ENCODE measurements at places on chromosomes 3 and 15.
A peak's percentile ranks its signal among the peaks of the same experiment; 100 is the strongest.

GRCh38 chr15:61994216-61994615 is 66.0 kb downstream of the VPS13C start:
- DNase-seq: no peak

GRCh38 chr3:115576325-115576875 is 46.9 kb upstream of the GAP43 start:
- no peak for DNase-seq

GRCh38 chr3:14508505-14508819 is 31.7 kb downstream of the GRIP2 start:
- no peak for DNase-seq

DNA sequence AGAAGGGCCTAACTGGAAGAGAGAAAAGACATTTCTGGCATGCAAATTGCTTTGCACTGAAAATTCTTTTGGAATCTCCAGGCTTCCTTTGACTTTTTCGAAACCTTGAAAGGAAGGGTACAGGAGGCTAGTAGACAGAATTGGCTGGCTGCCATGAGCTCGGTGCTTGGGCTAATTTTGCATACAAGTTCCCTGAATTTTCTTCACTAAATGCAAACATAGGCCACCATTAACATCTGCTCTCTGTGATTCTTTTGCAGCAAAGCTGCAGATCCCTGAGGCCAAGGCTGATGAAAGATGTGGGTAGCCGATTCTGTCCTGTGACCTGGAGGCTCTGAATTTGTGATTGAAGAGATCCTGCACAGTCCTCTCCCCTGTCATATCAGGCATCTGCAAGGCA is 247.8 kb upstream of the MCTP2 start:
- no peak for DNase-seq

GRCh38 chr3:24348348-24348747 is 146.3 kb downstream of the THRB start:
- no peak for DNase-seq

DNA sequence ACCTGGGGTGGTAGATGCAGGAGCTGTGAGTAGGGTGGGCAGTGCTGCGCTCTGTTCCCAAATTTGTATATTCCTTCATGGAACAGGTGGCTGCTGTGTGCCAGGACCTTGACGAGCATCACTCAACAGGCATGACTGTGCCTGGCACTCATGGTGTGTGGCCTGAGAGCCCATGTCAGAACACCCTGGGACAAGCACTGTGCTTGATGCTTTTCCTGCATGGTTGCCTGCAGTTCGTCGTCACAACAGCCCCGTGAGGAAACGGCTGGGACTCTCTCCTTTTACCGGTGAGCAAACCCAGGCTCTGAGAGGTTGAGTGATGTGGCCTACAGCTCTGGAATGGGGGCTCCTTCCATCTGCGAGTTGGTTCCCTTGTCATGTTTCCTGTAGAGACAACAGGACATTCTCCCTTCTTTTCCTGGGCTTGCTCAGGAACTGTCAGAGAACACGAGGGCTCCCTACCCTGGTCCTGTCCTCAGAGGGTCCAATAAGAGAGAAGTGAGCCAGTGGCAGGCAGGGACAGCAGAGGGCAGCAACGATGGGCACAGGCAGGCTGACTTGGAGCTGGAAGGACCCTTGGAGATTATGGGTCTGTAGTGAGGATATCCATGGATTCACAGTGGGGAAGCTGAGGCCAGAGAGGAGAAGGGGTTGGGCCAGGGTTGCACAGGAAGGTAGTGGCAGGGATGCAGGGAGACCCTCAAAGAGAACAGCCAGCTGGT is 37.4 kb downstream of the PRKCD start:
- no peak for DNase-seq

DNA sequence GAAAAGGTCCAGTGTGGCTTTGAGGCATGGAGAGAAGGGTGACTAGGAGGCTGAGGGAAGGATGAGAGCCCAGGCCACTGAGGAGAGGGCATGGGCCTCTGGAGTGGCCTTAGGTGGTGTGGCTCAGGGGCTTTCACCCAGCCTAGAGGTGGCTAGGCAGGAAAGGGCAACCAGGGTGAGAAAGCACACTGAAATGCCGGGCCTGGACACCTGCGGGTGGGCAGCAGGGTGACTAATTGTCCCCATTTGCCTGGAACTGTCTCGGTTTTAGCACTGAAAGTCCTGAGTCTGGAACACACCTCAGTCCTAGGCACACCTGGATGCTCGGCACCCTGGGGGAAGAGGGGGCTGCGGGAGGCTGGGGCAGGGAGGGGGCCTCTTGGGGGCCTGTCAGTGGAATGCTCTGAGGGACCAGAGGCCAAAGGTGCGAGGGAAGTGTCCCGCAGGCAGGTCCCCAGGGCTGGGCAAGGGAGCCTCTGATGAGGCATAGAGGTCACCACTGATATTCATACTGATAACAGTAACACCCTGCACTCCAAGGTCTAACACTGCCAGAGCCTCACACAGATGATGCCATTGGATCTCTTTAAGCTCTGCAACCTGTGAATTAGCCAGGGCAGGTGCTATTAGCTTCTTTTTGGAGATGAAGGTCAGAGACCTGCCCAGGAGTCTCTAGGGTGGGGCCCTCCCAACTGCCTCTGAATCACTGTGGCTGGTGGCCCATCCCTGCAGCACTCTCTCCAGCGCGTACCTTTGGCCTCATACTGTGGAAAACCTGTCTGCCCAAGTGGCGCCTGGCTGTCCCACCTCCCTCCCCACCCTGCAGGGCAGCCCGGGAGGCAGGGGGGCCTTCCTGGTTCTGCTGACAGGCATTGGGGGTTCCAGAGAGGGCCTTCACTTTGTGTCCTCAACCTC is 3.0 kb upstream of the PHGR1 start:
- DNase-seq: no peak

DNA sequence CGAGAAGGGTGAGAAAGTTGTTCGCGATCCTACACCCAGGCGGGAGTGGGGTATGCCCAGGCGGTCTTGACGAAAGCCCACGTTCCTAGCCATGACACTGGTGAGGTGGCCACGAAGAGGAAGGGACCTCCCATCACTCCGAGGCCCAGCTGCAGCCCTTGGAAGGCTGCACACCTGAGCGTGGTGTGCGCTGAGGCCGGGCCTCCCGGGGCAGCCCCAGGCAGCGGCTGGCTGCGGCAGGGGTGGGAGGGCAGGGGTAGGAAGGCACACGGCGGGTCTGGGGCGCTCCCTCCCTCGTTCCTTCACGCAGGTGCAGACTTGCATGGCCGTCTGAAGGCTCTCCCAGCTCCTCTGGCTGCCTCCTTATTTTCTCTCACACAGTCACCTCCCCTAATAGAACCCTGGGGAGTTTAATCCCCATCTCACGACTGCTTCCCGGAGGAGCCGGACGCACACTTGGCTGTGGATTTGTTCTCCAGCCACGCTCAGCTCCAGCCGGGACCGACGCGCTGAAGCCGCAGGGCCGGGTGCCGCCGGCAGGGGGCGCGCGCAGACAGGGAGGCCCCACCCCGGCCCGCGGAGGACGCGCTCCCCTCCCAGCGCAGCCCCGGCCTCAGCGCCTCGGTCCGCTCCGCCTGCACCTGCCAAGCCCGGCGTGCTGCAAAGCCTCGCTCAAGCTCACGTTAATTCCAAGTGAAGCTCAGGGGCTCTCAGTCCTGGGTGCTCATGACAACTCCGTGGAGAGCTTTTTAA is 37.8 kb upstream of the MUC4 start:
- DNase-seq: no peak

DNA sequence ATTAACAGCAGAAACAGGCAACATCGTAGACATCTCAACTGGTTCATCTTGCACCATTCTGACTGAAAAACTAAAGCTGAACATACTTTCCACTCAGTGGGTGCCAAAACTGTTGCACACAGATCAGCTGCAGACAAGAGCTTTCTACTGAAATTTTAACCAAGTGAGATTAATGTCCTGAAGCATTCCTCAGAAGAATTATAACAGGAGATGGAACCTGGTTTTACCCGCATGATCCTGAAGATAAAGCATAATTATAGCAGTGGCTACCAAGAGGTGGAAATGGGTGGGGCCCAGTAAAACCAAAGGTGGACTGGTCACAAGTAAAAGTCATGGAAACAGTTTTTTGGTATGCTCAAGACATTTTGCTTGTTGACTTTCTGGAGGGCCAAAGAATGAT is 858.8 kb downstream of the FHIT start:
- DNase-seq: no peak

DNA sequence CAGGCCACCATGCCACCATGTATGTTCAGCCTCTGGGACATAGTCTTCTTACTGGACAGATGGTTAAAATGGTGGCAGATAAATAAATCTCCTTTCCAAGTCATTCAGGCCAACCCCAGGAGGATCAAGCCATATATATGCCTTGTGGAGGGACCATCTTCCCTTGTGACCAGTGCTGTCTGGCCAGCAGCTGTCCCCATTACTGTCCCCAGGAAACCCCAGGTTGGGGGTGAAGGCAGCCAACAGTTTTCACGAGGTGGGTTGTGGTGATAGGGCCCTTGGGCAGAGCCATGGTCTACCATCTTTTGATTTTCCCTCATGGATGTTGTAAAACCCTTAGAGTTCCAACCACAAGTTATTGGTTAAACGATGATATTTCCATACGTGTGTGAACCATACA is 48.7 kb upstream of the PCSK6 start:
- no peak for DNase-seq

- no peak for DNase-seq
Measured at GRCh38 chr3:3503411-3503810, 295.8 kb upstream of the LRRN1 start.

GRCh38 chr15:93929375-93930094 is 301.8 kb upstream of the MCTP2 start:
- DNase-seq: peak; percentile 49
